ENCODE measurements at places on chromosomes 16 and 17. TPM values are rescaled to one million over a fixed set of nuclear protein-coding genes. Genes with fewer than 3 reads are reported as not detected.

Gene NOS2
- 0.20 TPM for total RNA-seq

Gene UNK
- 18.8 TPM for total RNA-seq

Gene ASPA
- 0.33 TPM for total RNA-seq

Gene TMEM238L
- not detected for total RNA-seq

Gene BCAR1
- 58.0 TPM for total RNA-seq

Gene LGALS9B
- total RNA-seq = not detected

Gene MYH13
- not detected for total RNA-seq

Gene NXPH3
- 3.4 TPM for total RNA-seq

Gene B4GALNT2
- not detected for total RNA-seq

Gene TP53TG3B
- total RNA-seq = not detected

Gene ZNF652
- 24.6 TPM for total RNA-seq

Gene PYY
- not detected for total RNA-seq

Data from right atrium auricular region (tissue), 2 donors.